K562 (cell line): ENCODE measurements at places on chromosomes 6 and 20. TPM values are rescaled to one million over a fixed set of nuclear protein-coding genes. Genes with fewer than 3 reads are reported as not detected.

DNA sequence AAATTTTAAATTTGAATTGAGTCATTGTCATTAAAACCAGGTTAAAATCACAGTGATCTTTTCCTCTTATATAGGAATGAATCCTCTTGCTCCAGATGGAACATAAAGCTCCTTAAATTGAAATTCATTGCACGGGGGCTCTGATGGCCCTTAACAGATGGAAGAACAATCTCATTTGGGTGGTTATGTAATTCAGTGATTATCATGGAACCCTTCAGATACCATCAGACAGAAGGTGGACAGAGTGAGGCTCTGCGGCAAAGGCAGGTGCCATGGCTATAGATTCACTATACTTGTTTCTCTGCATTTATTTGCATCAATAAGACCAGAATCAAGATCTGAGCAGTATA, 17.8 kb upstream of the RNF182 start:
- peaks cover 8% of the 10 kb centered on the region; the same call in 1 of the 2 replicates for H3K27me3 ChIP-seq
- peaks cover 7% of the 10 kb centered on the region for H3K4me1 ChIP-seq
- H3K27ac ChIP-seq = no peak overlapping the region
- H3K4me3 ChIP-seq = no peak overlapping the region
- no peak for DNase-seq
- no peaks in the 10 kb centered on the region for H3K36me3 ChIP-seq

DNA sequence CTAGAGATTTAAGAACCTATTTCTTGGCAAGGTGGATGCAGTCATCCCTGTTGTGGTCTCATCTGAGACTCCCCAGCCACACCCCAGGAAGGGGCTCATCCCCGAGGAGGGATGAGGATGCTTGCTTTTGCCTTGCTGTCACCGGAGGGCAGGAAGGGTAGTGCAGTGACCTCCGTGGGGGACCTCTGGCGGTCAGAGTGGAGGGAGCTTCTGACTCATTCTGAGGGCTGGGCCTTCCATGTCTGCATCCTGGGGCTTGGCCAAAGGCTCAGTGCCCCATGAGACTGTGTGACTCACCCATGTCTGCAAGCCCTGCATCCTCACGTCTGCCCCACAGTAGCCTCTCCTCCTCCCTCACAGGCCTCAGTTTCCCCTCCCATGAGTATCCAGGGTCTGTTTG, 38.7 kb downstream of the UQCC2 start:
- H3K27ac ChIP-seq = no peak overlapping the region
- peaks cover 97% of the 10 kb centered on the region for H3K36me3 ChIP-seq
- no peak overlapping the region for H3K4me3 ChIP-seq
- no peaks in the 10 kb centered on the region; the same call in 2 of the 3 replicates for H3K4me1 ChIP-seq
- H3K27me3 ChIP-seq = no peaks in the 10 kb centered on the region

DNA sequence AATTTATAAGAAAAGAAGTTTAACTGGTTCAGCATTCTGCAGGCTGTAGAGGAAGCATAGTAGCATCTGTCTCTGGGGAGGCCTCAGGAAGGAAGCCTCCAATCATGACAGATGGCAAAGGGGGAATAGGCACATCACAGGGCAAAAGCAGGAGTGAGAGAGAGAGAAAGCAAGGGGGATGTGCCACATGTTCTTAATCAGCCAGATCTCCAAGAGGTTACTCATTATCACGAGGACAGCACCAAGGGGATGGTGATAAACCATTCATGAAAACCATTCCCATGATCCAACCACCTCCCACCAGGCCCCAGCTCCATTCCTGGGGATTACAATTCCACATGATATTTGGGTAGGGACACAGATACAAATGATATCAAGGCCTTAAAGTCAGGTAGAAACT, 217.5 kb upstream of the TCF21 start:
- DNase-seq = no peak
- H3K36me3 ChIP-seq = no peaks in the 10 kb centered on the region
- peaks cover 17% of the 10 kb centered on the region; the same call in 1 of the 2 replicates for H3K27me3 ChIP-seq
- no peak overlapping the region for H3K4me3 ChIP-seq

CCNC gene
- 72.4 and 73.3 TPM in 2 replicates for total RNA-seq

- DNase-seq = no peak
- no peaks in the 10 kb centered on the region; the same call in 2 of the 3 replicates for H3K4me1 ChIP-seq
- H3K36me3 ChIP-seq = no peaks in the 10 kb centered on the region
- H3K27me3 ChIP-seq = peaks cover 13% of the 10 kb centered on the region; the same call in 1 of the 2 replicates
- no peak overlapping the region for H3K27ac ChIP-seq
Observed at GRCh38 chr20:21681922-21682318, 23.5 kb upstream of the PAX1 start.

SLC22A3 gene
- total RNA-seq = 0.07 TPM in 1 of 2 replicates, not detected in the other

- H3K27ac ChIP-seq = no peak overlapping the region
- no peak overlapping the region for H3K4me3 ChIP-seq
- no peaks in the 10 kb centered on the region for H3K36me3 ChIP-seq
- DNase-seq = no peak
- peaks cover 16% of the 10 kb centered on the region for H3K27me3 ChIP-seq
- no peaks in the 10 kb centered on the region for H3K4me1 ChIP-seq
Observed at GRCh38 chr6:21386744-21387143, 206.8 kb upstream of the SOX4 start.

GRCh38 chr6:130928158-130928912, 101.1 kb downstream of the SMLR1 start:
- no peaks in the 10 kb centered on the region for H3K36me3 ChIP-seq
- no peak overlapping the region for H3K27ac ChIP-seq
- DNase-seq = no peak

- H3K27ac ChIP-seq = no peak overlapping the region
- DNase-seq = no peak
- no peaks in the 10 kb centered on the region for H3K36me3 ChIP-seq
Observed at GRCh38 chr6:106700581-106700980, 71.2 kb downstream of the QRSL1 start.

GRCh38 chr6:131068165-131068564, 5.1 kb upstream of the EPB41L2 start:
- 0 out of 3 replicates have a peak overlapping the region, but pooled peaks have one; percentile 18 for H3K27ac ChIP-seq
- DNase-seq = peak; percentile 42
- no peak overlapping the region for H3K4me3 ChIP-seq
- H3K36me3 ChIP-seq = no peaks in the 10 kb centered on the region

DLK2 gene
- total RNA-seq = 0.36 and 0.53 TPM in 2 replicates
